ENCODE measurements at places on chromosomes 4 and X. TPM values are rescaled to one million over a fixed set of nuclear protein-coding genes. Genes with fewer than 3 reads are reported as not detected.

GRCh38 chr4:41622787-41623186 is 84.8 kb downstream of the LIMCH1 start:
- DNase-seq = no peak

DNA sequence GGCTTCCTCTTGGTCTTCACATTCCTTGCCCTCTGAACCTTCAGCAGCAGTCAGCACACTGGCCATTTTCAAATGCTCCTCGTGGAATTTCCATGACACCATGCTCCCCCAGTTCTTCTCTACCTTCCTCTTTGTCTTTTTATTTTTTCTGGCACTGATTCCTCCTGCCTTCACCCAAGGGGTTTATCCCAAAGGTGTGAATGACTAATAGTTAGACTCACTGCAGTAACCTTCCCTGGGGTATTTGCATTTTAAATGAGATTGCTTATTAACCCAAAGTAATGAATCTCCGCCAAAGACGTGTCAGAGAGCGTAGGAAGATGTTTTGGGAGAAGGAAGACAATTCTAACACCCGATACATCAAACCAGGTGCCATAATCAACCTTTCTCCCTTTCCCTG is 36.2 kb downstream of the CD40LG start:
- no peak for DNase-seq

GRCh38 chr4:89658701-89659024 is 178.3 kb downstream of the SNCA start:
- no peak for DNase-seq

GRCh38 chr4:163846008-163846407 is 351.5 kb downstream of the TMA16 start:
- DNase-seq = no peak

GRCh38 chr4:155624478-155624877 is 42.2 kb upstream of the GUCY1A1 start:
- no peak for DNase-seq

- DNase-seq = no peak
Measured at GRCh38 chrX:109372716-109373115, 109.2 kb downstream of the GUCY2F start.

- DNase-seq = no peak
Measured at GRCh38 chr4:150280081-150280895, 202.0 kb downstream of the DCLK2 start.

GRCh38 chr4:9971711-9972110 is 49.6 kb downstream of the SLC2A9 start:
- no peak for DNase-seq

- DNase-seq = peak; percentile 28
Measured at GRCh38 chrX:30533266-30533665, 44.3 kb downstream of the TASL start.

Gene SMIM31
- 21.5 TPM for polyA plus RNA-seq

DNA sequence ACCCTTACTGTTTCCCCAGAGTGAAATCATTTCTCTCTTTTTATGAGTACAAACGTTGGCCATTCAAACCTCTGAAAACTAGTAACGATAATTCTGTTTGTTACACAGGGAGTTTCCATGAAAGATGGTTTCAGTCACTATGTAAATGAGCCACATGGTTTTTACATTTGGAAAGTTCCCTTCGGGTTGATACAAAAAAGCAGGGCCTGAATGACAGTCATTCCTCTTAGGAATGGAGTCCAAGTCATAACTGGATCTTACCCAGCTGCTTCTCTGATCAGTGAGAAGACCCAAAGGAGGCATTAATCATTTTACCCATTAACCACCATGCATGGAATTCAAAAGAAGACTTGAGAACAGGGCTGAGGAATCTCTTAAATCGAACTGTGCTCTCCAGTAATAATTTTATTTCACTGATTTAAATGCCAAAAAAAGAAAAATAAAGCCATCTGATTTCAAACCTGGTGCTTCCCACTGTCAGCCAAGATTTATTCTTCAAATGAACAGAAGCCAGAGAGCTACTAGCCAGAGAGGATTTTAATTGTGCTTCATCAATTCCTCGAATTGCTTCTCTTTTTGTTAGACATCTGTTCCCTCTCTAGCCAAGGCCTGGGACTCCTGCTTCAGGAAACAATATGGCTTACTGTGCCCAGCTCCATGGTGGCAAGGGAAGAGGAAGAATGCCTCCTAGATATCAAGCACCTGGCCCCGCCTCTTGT is 3.2 kb downstream of the SOWAHB start:
- no peak for DNase-seq

Gene FAM9B
- polyA plus RNA-seq = not detected

DNA sequence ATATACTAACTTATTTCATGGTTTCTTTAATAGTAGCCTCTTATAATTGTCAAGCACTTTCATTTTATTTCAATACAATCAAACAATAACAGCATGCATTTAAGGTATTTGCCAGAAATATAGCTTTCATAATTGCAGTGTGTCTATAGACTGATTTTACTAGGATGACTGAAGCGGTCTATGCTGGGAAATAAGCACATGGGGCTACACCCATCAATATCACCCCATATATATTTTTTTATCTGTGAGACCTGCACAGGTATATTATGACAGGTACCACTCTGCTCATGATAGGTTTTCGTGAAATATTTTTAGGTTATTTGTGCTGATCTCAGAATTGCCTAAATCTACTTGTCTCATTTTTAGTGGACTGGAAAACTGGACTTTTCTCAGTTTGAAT is 229.1 kb upstream of the PITX2 start:
- DNase-seq = no peak

DNA sequence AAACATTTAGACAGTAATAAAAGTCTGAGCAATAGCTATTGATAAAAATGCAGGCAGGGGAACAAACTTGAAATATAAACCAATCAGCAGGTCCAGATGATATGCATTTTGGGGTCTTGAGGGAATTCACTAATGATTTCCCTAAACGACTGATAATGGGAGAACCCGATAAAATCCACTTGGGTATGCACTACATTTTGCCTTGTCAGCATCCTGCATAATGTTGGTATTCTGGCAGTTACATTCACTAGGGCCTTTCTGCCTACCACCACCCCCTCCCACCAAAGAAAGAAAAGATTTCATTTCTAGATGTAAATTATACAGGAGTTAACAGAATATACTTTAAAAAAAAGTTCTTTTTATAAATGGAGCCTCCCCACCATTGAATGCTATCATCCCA is 63.5 kb upstream of the IL1RAPL2 start:
- no peak for DNase-seq

DNA sequence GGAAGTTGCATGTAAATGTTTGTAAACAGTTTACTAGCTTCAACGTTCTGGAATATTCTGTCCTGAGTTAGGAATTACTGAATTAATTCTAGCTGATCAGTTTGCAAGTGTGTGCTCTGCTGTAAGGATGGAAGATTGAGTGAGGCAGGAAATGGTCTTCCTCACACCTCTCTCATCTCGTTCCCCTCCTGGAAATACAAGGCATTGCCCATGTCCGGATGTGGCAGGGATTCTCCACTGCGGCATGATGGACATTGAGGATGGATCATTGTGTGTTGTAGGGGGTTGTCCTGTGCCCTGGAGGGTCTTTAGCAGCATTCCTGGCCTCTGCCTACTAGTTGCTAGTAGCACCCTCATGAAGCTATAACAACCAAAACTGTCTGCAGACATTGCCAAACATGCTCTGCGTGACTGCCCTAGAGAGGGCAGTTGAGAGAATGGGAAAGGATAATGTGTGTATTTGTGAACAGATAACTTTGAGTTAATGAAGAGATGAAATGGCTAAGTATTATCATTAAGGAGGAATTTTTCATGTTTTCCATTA is 12.6 kb downstream of the CA5B start:
- DNase-seq = no peak

GRCh38 chrX:41302370-41302769 is 31.6 kb upstream of the DDX3X start:
- no peak for DNase-seq

- DNase-seq = no peak
Measured at GRCh38 chr4:56321251-56321650, 66.0 kb downstream of the AASDH start.

GRCh38 chr4:6391852-6392188 is 80.6 kb downstream of the PPP2R2C start:
- DNase-seq = no peak

- DNase-seq = no peak
Measured at GRCh38 chr4:158912806-158913205, 144.0 kb downstream of the FNIP2 start.

Gene ADGRL3
- polyA plus RNA-seq = 0.81 TPM

Gene ERAS
- not detected for polyA plus RNA-seq

- no peak for DNase-seq
Measured at GRCh38 chr4:182411391-182411790, 168.2 kb downstream of the TENM3 start.

- DNase-seq = peak; percentile 45
Measured at GRCh38 chr4:110196206-110196870, 2.1 kb downstream of the ELOVL6 start.

Gene CFP
- polyA plus RNA-seq = 4.1 TPM

DNA sequence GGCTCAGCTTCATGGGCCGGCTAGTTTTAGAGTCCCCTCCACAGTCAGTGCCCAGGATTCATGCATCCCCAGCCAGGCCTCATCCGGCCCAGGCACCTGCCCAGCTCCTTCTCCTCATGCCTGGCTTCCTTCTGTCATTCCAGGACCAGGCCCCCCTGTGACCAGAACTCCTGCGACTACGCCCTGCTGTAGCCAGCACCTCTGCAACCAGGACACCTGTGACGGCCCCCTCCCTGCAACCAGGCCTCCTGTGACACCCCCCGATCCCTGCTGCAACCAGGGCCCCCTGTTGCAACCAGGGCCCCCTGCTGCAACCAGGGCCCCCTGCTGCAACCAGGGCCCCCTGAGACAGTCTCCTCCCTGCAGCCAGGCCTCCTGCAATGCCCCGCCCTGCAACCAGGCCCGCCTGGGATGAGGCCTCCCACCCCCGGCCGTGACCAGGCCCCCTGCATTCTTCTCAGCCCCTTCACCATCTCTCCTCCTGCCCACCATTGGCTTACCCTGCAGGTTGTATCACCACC is 46.8 kb downstream of the HTRA3 start:
- no peak for DNase-seq

- no peak for DNase-seq
Measured at GRCh38 chrX:41003506-41004270, 81.6 kb upstream of the USP9X start.

- peak; percentile 44 for DNase-seq
Measured at GRCh38 chr4:930827-931193, 1.3 kb downstream of the GAK start.

- no peak for DNase-seq
Measured at GRCh38 chr4:96753216-96753615, 913.3 kb downstream of the PDHA2 start.

GRCh38 chrX:10944136-10944885 is 166.8 kb upstream of the HCCS start:
- DNase-seq = no peak

Data from small intestine (tissue), 16 donors.